ENCODE measurements at places on chromosomes 7 and 10.

- DNase-seq: no peak
Measured at GRCh38 chr7:31563951-31564350, 50.1 kb downstream of the ITPRID1 start.

GRCh38 chr10:70034232-70034631, 18.4 kb upstream of the MACROH2A2 start:
- no peak for DNase-seq

GRCh38 chr10:123922126-123922525, 30.5 kb upstream of the CPXM2 start:
- DNase-seq: no peak

DNA sequence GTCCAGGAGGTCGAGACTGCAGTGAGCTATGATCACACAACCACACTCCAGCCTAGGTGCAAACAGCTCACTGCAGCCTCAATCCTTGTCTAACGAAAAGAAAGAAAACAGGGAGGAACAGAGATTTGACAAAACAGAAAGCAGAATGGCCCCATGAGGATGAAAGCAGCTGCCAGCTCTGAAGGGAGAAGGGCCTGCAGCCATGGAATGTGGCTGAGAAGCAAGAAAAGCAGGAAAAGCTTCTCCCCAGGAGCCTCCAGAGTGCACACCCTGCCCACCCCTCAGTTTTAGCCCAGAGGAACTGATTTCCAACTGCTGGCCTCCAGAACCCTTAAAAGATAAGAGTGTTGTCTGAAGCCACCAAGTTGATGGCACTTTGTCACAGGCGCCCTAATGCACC, 13.0 kb downstream of the ESYT2 start:
- no peak for DNase-seq

GRCh38 chr10:98915911-98916310, 319.7 kb downstream of the HPSE2 start:
- no peak for DNase-seq

GRCh38 chr10:16904639-16905061, 87.4 kb upstream of the RSU1 start:
- no peak for DNase-seq

- DNase-seq: no peak
Measured at GRCh38 chr7:131878777-131879176, 322.3 kb upstream of the PODXL start.

- DNase-seq: no peak
Measured at GRCh38 chr10:662223-662605, 27.3 kb downstream of the DIP2C start.

- no peak for DNase-seq
Measured at GRCh38 chr7:47885309-47885986, 62.8 kb downstream of the PKD1L1 start.

DNA sequence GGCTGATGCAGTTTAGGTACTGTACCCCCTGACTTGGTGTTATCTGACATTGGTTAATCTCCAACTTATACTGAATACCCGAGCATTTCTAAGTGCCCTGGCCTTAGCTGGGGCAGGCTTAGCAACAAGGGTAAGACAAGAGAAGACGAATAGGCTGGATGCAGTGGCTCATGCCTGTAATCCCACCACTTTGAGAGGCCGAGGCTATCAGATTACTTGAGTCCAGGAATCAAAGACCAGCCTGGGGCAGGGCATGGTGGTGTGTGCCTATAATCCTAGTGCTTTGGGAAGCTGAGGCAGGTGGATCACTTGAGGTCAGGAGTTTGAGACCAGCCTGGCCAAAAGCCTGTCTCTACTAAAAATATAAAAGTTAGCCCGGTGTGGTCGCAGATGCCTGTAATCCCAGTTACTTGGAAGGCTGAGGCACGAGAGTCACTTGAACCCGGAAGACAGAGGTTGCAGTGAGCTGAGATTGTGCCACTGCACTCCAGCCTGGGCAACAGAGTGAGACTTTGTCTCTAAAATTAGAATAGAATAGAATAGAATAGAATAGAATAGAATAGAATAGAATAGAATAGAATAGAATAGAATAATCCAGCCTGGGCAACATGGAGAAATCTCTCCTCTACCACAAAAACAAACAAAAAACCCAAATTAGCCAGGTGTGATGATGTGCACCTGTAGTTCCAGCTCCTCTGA, 108.9 kb downstream of the BICC1 start:
- no peak for DNase-seq

GRCh38 chr7:64515781-64516180, 47.1 kb downstream of the ZNF680 start:
- no peak for DNase-seq

DNA sequence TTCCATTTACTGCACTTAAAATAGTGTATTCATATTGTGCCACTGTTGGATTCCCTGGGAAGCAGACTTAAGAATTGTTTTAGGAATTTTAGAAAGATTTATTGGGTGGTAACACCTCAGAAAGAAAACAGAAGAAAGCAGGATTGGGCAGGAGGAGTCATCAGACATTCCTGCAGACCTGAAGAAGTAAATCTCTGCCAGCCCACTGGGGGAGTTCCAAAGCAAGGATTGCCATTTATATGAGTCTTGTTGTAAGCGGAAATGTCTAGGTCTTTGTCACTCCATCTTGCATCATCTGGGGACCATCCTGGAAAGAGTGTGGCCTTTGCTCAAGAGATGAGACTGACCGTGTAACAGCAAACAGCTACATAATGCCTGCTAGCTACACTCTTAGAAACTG, 947.6 kb upstream of the POT1 start:
- DNase-seq: no peak

DNA sequence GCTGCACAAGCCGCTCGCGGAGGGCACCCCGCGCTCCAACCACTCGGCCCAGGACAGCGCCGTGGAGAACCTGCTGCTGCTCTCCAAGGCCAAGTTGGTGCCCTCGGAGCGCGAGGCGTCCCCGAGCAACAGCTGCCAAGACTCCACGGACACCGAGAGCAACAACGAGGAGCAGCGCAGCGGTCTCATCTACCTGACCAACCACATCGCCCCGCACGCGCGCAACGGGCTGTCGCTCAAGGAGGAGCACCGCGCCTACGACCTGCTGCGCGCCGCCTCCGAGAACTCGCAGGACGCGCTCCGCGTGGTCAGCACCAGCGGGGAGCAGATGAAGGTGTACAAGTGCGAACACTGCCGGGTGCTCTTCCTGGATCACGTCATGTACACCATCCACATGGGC, 50.0 kb downstream of the FIGNL1 start:
- no peak for DNase-seq

DNA sequence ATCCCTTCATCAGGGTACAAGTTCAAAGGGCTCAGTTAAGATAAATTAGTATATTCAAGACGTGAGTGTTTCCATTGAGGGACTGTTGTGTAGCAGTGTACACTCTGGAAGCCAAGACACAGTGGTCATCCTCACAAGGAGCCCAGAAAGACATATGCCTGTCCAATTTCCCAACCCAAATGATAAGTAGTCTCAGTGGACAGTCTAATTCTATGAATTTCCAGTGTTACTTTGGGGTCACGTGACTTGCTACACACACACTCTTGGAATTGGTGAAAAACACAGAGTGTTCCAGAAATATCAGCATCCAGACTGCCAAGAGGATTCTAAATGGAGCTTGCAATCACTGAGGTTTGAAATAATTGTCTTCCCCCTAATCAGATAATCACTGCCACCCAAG, 365.1 kb downstream of the WDR11 start:
- no peak for DNase-seq

DNA sequence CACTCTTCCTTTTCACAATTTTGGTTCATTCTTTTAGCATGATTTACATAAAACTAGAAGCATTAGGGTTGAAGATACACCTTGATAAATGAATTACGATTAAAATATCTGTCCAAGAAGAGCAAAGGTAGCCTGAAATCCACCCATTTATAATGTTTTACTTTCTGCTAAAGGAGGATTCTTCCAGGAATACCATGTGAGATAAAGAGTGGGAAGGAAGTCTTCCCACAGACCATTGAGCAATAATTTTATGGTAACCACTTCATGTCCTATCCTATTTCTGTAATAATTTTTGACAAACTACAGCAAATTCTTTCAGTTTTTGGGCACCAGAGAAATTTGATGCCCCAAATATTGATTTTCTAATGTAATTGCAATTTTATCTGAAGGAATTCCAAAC, 150.6 kb upstream of the STEAP4 start:
- DNase-seq: no peak

GRCh38 chr7:112665709-112666108, 124.5 kb downstream of the TMEM168 start:
- DNase-seq: no peak

GRCh38 chr7:70051726-70052125, 453.5 kb downstream of the AUTS2 start:
- no peak for DNase-seq

DNA sequence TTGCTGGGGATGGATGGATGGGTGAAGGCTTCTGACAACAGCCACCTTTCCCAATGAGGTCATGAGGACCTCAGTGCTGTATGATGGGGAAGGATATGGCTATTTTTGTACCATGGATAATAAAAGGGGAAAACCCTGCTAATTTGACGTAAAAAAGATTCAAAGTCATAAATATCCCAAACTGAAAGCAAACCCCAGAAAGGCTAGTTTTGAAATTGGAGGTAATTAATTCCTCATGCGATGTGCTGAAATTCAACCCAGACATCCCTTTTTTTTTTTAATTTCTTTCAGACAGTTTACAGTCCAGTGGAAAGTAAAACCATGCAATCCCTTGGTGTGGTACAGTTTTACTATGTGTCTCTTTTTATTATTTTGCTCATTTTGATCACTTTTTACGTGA, 254.5 kb upstream of the BMPER start:
- no peak for DNase-seq

- no peak for DNase-seq
Measured at GRCh38 chr10:89518876-89519842, 16.2 kb downstream of the SLC16A12 start.

- DNase-seq: no peak
Measured at GRCh38 chr7:155298288-155298833, 683 bp downstream of the INSIG1 start.

DNA sequence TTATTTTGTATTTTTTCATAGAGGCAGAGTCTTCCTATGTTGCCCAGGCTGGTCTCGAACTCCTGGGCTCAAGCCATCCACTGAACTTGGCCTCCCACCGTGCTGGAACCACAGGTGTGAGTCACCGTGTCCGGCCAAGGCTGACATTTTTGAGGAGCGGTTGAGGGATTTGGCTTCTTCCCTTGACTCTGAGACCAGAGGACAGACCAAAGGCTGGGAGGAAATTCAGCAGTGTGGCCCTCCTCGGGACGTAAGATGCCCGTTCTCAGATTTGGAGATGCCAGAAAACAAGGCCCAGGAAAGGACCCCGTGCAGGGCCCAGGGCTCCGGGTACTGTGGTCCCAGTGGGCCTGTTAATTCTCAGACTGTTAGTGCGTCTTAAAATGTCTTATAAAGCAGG, 146.2 kb downstream of the WDR37 start:
- DNase-seq: no peak

- DNase-seq: no peak
Measured at GRCh38 chr7:75950111-75950681, 35.2 kb downstream of the POR start.

GRCh38 chr7:118186501-118186900, 2.5 kb downstream of the LSM8 start:
- no peak for DNase-seq

GRCh38 chr10:33227489-33227888, 107.0 kb downstream of the NRP1 start:
- DNase-seq: no peak

DNA sequence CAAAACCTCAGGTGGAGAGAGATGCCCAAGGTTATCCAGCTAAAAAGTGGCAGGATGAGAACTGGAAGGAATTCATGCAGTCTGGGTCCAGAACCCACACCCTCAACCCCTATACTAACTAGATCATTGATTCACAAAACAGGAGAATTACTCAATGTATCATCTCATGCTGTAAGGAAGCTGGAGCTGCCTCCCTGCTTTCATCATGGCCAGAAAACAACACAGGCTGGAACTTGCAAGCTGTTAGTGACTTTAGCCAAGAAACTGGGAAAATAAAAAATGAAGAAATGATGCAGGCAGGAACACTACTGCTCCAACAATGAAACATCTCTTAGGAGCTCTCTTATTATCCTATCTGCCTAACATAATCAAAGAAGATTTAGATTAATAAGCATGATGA, 619.8 kb upstream of the CELF2 start:
- DNase-seq: no peak

- no peak for DNase-seq
Measured at GRCh38 chr10:111579473-111579872, 502.6 kb downstream of the ADRA2A start.
